ENCODE measurements at places on chromosomes 7 and 10. TPM values are rescaled to one million over a fixed set of nuclear protein-coding genes. Genes with fewer than 3 reads are reported as not detected.

NKX1-2 gene
- not detected for total RNA-seq

ALOX5 gene
- 222 TPM for total RNA-seq

RPEL1 gene
- total RNA-seq, result 0.30 TPM

ECHS1 gene
- total RNA-seq, result 59.5 TPM

FLNC gene
- 11.7 TPM for total RNA-seq

TECPR1 gene
- 50.1 TPM for total RNA-seq

GPR15LG gene
- not detected for total RNA-seq

FAM131B gene
- total RNA-seq, result 0.53 TPM

DNA sequence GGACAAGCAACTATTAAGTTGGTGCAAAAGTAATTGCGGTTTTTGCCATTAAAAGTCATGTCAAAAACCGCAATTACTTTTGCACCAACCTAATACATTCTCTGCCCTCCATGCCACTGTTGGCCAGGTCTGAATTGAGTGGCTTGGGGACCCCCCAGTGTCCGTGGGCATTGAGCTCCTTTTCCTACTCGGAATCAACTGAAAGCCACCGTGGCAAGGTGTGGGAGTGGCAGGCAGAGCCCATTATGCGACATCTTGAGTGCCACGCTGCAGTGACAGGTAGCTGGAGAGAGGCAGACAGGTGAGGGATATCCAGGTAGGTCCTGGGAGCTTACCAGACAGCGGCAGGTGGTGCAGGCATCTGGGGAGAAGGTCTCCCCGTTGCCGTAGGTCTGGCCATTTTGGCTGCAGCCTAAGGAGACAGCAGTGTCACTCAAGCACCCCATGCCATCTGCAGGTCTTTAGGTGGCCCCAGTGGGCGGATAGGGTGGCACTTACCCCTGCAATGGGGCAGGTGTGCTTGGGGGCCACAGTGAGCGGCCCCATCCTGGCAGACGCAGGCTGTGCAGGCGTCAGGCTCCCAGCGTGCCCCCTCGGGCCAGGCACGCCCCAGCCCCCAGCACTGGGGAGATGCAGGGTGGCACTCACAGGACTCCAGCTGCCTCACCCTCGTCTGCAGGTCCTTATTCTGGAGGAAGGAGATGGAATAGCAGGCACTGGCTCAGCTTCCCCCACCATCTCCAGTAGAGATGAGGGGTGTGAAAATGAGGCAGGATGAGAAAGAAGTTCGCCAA is 3.5 kb downstream of the KCP start:
- no peak for DNase-seq

DNA sequence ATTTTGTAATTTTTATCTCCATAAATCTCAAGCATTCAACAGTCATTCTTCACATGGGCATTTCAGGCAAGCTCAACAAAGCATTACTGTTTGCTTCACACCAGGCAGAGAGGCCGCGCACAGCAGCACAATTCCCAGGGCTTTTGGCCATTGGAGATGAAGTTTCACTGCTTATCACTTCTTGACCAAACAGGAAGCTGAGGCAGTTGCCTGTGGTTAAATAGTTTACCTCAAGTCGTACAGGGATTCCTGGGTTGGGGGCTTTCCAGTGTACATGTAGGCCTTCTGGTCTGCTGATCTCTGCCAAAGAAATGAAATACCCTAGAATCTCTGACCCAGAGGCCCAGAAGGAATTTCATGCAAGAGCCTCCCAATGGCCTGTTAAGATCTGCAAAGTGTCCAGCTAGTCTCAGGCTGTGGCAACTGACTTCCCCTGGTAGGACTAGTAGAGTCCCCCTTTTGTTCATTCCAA is 11.2 kb upstream of the PRDX3 start:
- no peak for DNase-seq

GRCh38 chr7:70624500-70625103 is 507.3 kb upstream of the GALNT17 start:
- DNase-seq, result no peak

- no peak for DNase-seq
Measured at GRCh38 chr10:122077311-122077875, 88.4 kb downstream of the TACC2 start.

- DNase-seq, result no peak
Measured at GRCh38 chr7:135929722-135930141, 47.4 kb downstream of the MTPN start.

DNA sequence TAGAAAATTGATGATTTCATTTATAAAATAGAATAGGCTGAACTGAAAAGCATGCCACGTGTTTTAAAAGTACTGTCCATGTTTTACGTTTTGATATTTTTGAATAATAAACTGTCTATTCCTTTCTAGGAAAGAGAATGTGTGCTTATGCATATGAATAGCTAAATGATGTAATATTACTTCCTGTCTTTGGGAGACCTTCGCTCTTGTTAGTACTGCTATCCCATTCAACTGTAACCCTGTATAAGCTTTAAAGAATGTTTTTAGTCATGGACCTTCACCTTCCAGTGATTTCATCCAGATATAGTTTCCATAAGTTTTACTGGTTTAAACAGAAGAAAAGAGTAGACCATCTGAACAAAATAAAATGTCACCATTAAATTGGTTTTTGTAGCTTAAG is 274.4 kb upstream of the SEMA3A start:
- no peak for DNase-seq

GRCh38 chr10:91684841-91685240 is 52.0 kb upstream of the PPP1R3C start:
- no peak for DNase-seq

GRCh38 chr7:94423863-94424735 is 29.4 kb downstream of the COL1A2 start:
- DNase-seq, result no peak

GRCh38 chr10:84335516-84335915 is 7.1 kb downstream of the CCSER2 start:
- no peak for DNase-seq

DNA sequence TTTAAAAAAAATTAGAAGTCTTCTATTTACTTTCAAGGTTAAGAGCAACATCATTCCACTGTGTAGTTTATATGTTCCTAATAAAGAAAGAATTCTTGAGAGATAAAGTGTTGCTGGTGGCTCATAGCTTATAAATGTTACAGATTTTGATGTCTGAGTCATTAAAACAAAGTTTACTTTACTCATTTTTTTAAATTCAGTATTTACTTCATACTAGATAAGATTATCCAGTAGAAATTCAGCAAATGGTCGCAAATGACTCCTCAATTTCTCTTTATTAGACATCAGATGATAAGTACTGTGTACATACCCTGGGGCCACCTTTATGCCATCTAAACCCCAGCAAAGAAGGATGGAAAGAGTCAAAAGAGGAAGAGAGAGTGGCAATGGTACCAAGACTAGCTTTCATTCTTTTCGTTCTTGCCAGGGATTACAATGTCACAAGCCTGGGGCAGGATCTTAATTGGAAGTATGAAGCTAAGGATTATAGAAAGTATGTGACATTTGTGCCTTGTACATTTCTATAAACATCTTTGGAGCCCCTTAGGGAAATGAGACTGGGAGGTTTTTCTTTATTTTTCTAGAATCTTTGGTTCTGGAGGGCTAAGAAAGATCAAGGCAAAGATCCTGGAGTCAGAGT is 206.1 kb downstream of the CHRM2 start:
- no peak for DNase-seq

- DNase-seq, result no peak
Measured at GRCh38 chr10:17655567-17656146, 11.7 kb downstream of the STAM start.

- no peak for DNase-seq
Measured at GRCh38 chr7:128894101-128894440, 16.4 kb downstream of the KCP start.

GRCh38 chr10:70748801-70749573 is 36.2 kb downstream of the TBATA start:
- DNase-seq, result no peak

- no peak for DNase-seq
Measured at GRCh38 chr10:101880232-101880573, 36.6 kb upstream of the KCNIP2 start.

DNA sequence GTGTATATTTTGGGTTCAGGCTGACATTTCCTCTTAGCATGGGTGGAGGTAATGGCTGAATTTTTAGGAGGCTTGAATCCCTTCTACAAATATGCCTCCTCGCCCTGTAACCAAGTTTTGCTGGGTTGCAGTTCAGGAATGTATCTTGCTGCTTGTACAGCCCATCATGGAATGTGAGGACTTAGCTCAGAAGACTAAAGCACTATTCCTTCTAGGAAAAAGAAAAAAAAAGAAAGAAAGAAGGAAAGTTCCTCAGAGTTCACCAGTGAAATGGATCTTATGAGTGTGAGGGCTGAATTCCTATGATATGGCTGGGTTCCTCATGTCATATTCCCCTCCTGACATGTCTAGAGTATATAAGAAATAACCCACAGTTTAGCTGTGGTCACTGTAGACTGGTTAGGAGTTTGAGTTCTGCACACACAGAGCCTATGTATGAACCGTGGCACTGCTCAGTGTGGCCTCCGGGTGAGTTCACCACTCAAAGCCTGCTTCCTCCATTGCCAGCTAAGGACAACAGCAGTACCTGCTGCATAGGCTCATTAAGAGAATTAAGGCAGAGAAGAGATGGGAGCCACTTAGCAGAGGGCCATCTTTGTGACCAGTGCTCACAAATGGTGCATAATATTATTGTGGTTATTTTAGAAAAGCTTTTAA is 114.0 kb downstream of the TACC2 start:
- no peak for DNase-seq

- no peak for DNase-seq
Measured at GRCh38 chr7:80923211-80923612, 4.4 kb upstream of the SEMA3C start.

GRCh38 chr7:42152329-42153205 is 84.4 kb downstream of the GLI3 start:
- no peak for DNase-seq

Data from lower lobe of right lung (tissue), 2 donors.